Dermis microvascular lymphatic vessel endothelial cell (primary cell): ENCODE measurements at places on chromosomes 11 and 22. TPM values are rescaled to one million over a fixed set of nuclear protein-coding genes. Genes with fewer than 3 reads are reported as not detected.

Gene OR5P2
- total RNA-seq, result not detected in 2 replicates

Gene CAPN5
- total RNA-seq, result 3.1 and 3.5 TPM in 2 replicates

Gene OR8G5
- not detected in 2 replicates for total RNA-seq

Gene MDK
- total RNA-seq, result 34.8 and 58.0 TPM in 2 replicates

Gene GUCY1A2
- under 0.01 TPM in 2 replicates for total RNA-seq

Gene PRR33
- not detected in 2 replicates for total RNA-seq

Gene PRPF19
- total RNA-seq, result 51.6 and 66.2 TPM in 2 replicates

Gene CASP4
- 177 and 268 TPM in 2 replicates for total RNA-seq

Gene SCUBE2
- total RNA-seq, result 0.77 and 1.5 TPM in 2 replicates
